ENCODE measurements at places on chromosomes 2 and 18. TPM values are rescaled to one million over a fixed set of nuclear protein-coding genes. Genes with fewer than 3 reads are reported as not detected.

- DNase-seq, result no peak
Measured at GRCh38 chr2:162926907-162927306, 88.3 kb upstream of the KCNH7 start.

Gene MGAT5
- total RNA-seq, result 124 TPM

GRCh38 chr2:19576411-19576810 is 218.0 kb upstream of the OSR1 start:
- no peak for DNase-seq

GRCh38 chr2:23379220-23379695 is 5.7 kb upstream of the KLHL29 start:
- DNase-seq, result no peak

Gene RND3
- 2.9 TPM for total RNA-seq

DNA sequence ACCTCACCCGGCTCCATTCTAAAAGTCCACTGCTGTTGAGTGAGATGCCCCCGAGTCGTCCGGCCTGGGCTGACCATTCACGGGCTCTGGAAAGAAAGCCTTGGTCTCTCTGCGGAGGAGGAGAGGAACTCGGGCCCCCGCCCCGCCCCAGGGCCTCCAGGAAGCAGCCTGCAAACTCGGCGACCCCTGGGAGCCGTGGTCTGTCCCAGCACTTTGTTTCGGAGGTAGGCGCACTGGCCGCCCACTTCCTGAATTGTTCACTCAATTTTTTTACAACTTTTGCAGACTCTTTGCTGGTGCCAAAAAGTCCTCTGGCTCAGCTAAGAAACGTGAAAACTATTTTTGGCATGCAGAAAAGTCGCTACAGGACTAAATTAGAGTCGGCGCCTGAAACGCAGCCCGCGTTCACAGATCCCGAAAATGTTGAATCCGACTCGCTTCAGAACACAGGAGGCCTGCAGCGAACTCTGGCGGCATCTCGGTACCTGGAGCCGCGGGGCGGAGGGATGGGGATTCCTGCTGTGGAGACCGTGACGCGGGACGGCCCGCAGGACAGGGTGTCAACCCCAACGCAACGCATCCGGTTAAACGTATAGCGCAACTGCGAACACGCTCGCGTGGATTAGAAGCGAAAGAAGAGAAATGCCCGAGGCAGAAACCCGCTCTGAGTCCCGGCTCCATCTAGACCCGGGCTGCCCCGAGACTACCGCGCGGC is 1.5 kb downstream of the PXDN start:
- DNase-seq, result peak; percentile 77

Gene TWIST2
- not detected for total RNA-seq

- DNase-seq, result no peak
Measured at GRCh38 chr2:207895274-207895860, 125.7 kb upstream of the FZD5 start.

Gene MAP3K19
- not detected for total RNA-seq

Gene CCDC74A
- total RNA-seq, result 16.0 TPM

- no peak for DNase-seq
Measured at GRCh38 chr2:185952100-185952499, 213.5 kb downstream of the FSIP2 start.

- DNase-seq, result no peak
Measured at GRCh38 chr2:64574871-64575270, 50.7 kb downstream of the AFTPH start.

Gene TANC1
- total RNA-seq, result 84.1 TPM

DNA sequence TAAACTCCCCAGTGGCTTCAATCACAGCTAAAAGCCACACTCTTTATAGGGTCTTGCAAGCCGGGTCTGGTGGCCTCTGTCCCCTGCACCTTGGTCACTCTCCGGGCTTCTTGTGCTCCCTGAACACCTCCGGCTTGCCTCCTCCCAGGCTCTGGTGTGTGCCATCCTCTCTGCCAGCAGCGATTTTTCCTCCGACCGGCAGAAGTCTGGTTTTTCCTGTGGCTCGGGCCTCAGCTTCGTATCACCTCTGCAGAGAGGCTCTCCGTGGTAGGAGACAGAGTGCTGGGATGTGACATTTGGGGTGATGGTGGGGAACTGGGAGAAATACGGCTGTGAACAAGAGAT is 58.8 kb upstream of the HPCAL1 start:
- no peak for DNase-seq

Gene FAM228A
- not detected for total RNA-seq

GRCh38 chr18:61435064-61435652 is 101.9 kb downstream of the CDH20 start:
- peak; percentile 9 for DNase-seq

DNA sequence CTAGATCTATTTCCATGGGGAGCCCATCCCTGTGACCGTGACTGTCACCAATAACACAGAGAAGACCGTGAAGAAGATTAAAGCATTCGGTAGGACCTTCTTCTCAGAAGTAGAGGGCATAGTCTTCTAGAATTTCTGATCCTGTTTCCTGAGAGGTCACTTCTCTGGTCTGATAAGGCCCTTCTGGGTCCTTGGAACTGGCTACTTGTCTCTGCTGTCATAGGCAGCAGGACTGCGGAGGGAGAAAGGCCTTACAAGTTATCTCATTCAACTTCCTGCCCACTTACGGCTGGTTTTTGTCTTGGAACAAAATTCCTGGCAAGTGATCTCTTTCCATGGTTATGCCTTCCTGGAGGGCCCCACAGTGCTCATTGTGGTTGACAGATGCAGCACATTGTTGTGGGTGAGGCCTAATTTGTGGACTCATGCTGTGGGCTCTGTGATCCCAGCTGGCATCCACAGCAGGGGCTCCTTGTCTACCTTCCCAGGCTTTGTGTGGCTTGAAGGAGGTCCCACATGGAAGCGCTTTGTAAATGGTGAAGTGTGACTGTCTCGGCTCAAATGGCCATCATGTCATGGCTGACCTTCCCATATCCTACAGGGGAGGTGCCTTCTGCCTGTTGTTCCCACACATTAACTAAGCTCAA is 22.0 kb downstream of the SAG start:
- no peak for DNase-seq

GRCh38 chr2:219544567-219544966 is 739 bp downstream of the TMEM198 start:
- no peak for DNase-seq

DNA sequence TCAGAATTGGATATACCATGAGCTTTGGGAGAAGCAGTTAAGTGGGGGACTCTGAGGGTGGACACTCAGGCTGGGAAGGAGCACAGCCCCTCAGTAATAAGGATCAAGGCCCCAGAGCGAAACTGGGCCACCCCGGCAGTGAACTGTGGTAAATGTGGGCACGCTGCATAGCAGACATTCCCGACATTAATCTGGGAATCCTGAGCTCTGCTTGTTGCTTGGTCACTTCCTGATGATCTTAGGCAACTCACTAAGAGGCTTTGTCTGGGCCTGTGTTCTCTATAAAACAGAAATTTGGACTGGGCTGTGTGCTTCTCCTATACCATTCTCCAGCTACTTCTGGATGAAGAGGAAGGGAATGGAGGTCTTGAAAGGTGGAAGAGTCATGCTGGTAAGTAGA is 4.8 kb downstream of the TGFBRAP1 start:
- no peak for DNase-seq

DNA sequence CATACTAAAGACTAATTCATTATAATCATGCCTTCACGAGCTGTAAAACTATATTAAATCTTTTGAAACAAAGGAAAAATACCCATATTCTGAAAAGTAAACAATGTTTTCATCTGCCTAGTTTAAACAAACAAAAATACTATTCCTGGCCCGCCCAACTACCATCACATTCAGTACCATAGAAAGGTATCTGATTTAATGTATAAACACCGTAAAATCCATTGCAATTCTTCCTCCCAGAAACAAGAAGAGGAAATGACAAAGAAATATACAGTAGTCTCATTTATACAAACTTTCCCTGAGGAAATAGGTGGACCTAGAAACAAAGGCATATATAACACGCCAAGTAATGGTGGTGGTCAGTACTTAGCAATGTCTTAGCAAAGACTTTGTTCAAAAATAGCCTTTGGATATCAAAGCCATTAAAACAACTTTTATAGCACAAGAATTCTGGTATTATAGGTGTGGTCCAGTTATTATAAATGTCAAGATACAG is 71.2 kb downstream of the COBLL1 start:
- DNase-seq, result no peak

- no peak for DNase-seq
Measured at GRCh38 chr2:191171286-191171685, 20.5 kb upstream of the STAT4 start.

DNA sequence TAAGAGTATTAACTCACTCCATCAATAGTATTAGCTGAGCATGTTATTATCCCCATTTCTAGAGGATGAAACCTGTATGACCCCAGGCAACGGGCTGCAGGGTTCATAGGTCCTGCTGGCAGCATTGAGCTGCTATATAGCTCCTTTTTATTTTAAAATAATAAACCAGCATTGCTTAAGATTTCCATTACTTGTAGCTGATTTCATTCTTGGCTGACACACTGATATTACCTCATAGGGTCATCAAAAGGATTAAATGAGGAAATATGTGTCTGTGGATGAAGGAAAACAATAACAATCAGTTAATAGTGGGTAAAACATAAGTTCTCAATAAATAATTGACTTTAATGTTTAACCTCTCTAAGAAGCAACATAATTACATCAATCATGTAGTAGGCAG is 48.3 kb upstream of the NRP2 start:
- no peak for DNase-seq

GRCh38 chr18:6069539-6069938 is 174.2 kb upstream of the TMEM200C start:
- no peak for DNase-seq

Gene COLEC12
- total RNA-seq, result 157 TPM

GRCh38 chr2:128835342-128835855 is 516.7 kb upstream of the HS6ST1 start:
- no peak for DNase-seq

Gene GREB1
- total RNA-seq, result 35.9 TPM

DNA sequence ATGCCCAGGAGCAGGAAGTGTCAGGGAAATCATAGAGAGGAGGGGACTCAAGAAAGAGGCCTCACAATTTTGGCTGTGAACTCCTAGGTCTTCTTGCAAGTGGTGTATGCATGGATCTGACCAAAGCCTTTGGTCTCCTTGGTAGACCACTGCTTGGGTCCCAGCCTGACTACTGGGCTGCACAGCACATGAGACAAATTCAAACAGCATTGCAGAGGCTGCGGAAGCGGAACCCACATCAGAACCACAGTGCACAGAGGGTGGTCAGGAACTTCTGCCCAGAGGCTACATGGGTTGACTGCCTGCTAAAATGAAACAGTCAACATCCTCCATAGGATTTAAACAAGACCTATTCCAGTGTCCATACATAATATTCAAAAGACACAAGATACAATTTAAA is 39.4 kb downstream of the CLIP4 start:
- no peak for DNase-seq

DNA sequence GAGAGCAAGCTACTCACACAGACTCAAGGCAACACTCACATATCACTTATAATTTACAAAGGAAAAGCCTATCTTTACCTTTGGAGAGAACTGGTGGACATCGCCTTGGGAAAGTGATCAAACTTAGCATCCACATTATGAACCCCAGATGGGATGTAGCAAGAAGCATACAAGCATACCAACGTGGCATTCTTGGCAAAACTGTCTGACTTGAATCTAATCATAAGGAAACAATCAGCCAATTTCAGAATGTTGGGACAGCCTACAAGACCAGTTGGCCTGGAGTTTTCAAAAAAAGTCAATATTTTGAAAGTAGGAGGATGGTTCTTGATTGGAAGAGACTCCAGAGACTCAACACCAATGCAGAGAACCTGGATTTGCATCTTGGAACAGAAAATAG is 79.1 kb upstream of the PMAIP1 start:
- no peak for DNase-seq

GRCh38 chr2:210363261-210363660 is 48.3 kb upstream of the MYL1 start:
- DNase-seq, result no peak

DNA sequence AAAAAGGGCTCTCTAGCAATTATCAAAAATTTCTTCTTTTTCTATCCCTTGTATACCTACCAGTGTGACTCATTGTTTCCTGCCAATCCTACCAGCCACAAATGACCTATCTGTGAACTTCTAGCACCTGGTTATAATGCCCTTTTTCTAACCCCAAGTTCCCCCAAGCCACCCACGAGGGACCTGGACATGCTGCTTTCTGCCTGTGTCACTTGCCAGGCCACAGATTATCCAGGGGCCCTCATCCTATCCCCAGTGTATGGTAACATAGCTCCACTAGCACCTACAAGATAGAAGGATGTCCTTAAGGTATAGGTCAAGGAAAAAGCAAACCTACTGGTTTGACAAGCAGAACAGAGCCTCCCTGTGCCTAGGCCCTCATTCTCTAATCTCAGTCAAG is 26.8 kb downstream of the AAK1 start:
- DNase-seq, result no peak

Gene OR6B2
- total RNA-seq, result 0.23 TPM
